ENCODE measurements at places on chromosomes 13 and 19. TPM values are rescaled to one million over a fixed set of nuclear protein-coding genes. Genes with fewer than 3 reads are reported as not detected.

NCR1 gene
- 2.8 TPM for polyA plus RNA-seq

CDX2 gene
- not detected for polyA plus RNA-seq

DNA sequence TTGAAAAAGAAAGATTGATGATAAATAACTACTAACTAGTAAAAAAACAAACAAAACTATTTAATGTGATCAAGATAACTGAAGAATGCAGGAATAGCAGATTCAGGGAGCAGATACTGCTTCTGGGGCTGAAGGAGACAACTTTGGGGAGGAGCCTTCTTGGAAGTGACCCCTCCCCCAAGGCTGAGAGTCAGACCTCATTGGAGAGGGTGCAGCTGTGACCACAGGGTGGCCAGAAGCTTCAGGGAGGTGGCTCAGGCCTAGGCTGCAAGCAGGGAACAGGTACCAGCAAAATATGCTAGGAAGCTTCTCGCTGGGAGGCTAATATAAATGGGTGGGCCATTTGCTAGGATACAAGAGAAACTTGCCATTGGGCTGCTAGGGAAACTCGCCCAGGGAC, 149.9 kb downstream of the MYO16 start:
- no peak for DNase-seq

- DNase-seq = no peak
These were observed 224.8 kb downstream of the NHLRC3 start for GRCh38 chr13:39263033-39263432.

GRCh38 chr13:111265701-111266035, 54.8 kb upstream of the TEX29 start:
- no peak for DNase-seq

APOC4 gene
- not detected for polyA plus RNA-seq

All from CD8-positive, alpha-beta memory T cell (primary cell).